ENCODE measurements at places on chromosomes 12 and 14.
A peak's percentile ranks its signal among the peaks of the same experiment; 100 is the strongest.

- peak; percentile 7 for DNase-seq
Measured at GRCh38 chr14:21860172-21860571, 186.6 kb upstream of the OR4E1 start.

DNA sequence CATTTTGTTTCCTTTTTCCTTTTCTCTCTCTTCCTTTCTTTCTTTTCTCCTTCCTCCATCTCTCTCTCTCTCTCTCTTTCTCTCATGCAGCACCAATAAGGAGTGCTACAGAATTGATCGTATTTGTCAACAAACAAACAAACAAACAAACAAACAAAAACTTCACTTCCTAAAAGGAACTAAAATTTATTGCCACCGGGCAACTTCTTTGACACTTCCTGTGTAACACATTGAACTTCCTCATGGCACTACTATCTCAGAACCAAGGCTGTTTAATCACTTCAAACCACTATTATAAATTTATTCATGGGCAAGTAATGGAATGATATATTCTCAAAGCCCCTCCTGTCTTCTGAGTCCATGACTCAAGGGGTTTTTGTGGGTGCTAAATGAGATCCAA lies 51.3 kb downstream of the SERPINA3 start:
- DNase-seq: no peak

- DNase-seq: no peak
Measured at GRCh38 chr14:45212231-45212630, 40.8 kb downstream of the MIS18BP1 start.

DNA sequence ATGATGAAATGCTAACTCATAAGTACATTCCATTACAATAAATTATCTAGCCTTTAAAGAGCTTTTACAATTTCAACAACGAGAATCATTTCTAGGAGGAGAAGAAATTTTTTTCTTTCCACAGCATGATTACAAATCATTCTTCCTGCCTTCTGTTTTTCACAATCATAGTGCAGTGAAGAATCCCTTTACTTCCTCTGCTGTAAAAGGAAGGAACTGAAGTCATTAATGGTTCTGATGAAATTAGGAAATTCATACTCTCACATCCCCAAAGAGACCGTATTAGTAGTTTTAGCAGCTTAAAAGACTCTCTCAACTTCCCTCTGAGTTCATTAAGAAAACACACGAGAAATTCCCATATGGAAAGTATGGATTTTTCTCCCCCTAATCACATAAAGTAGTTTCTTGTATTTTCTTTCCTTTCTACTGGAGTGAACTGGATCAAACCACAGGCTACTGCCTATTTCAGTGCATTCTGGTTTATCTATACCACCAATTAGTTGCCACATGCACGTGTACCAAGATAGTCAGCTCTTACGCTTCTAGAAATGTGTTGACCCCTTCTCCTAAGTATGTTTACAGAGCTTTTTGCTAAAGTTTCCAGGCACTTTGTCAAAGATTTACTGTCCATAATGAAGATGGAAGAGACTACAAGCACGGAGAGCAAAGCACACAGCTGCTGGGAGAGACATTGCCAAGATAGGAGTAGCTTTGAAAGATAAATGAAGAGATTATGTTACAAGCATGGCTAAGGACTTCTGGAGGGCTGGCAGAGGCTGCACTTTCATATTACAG lies 58.9 kb upstream of the KITLG start:
- DNase-seq: no peak

DNA sequence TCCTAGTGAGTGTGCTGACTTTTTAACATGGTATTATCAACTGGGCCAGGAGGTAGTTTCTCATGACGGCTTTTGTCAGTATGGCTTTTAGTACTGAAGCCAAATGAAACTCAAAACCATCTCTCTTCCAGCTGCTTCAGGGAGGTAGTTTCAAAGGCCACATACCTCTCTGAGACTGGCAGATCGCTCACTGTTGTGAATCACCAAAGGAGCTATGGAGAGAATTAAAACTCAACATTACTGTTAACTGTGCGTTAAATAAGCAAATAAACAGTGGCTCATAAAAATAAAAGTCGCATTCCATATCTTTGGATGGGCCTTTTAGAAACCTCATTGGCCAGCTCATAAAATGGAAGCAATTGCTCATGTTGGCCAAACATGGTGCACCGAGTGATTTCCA lies 141.1 kb downstream of the HMGA2 start:
- DNase-seq: no peak

DNA sequence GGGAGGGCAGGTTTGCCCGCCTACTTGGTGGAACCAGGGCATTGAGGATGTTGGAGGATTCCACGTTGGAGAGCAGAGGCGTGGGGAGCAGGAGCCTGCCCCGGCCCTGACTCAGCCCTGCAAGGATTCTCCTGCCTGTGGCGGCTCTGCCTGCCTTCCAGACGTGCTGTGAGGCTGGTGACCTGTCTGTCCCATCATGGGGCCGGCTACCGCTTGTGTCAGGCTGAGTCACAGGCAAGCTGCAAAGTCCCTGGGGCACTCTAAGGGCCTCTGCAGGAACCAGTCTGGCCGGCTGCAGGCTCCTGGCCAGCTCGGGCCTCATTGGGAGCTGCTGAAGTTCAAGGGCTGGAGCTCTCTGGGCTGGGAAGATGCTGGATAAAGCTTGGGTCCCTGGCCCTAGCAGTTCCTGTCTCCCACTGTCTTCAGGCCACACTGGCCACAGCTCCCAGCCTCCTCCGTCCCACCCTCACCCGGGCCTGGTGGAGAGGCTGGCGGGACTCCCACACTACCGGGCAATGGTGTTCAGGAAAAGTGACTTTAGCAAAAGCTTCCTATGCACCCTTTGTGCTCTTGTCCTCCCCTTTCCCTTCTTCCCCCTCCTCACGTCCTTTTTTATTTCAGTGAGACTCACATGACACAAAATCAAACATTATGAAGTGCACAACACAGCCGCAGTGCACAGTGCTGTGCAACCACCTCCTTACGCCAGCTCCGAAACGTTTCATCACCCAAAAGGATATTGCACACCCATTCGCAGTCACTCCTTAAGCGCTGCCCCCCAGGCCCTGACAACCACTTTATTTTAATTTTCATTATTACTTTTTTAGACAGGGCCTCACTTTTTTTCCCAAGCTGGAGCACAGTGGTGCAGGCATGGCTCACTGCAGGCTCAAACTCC lies 22.0 kb upstream of the ULK1 start:
- DNase-seq: peak; percentile 85

DNA sequence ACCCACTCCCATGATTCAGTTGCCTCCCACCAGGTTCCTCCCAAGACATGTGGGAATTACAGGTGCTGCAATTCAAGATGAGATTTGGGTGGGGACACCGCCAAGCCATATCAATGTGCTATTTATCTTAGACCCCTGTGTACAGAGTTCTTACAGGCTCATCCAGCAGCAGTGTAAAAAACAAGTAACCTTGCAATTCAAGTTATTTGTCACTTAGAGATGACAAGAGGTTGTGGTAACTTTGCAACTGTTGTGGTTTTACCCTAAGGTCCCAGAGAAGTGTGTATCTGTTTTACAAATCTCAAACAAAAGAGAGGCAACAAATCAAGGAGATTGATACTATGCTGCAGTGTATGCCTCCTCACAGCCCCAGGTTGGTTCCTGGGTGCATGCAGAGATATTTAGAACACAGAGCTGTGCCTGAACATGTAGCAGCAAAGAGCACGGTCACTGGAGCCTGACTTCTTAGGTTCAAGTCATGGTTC lies 11.5 kb upstream of the HELB start:
- DNase-seq: no peak

- no peak for DNase-seq
Measured at GRCh38 chr12:87280356-87280755, 748.8 kb downstream of the C12orf50 start.

DNA sequence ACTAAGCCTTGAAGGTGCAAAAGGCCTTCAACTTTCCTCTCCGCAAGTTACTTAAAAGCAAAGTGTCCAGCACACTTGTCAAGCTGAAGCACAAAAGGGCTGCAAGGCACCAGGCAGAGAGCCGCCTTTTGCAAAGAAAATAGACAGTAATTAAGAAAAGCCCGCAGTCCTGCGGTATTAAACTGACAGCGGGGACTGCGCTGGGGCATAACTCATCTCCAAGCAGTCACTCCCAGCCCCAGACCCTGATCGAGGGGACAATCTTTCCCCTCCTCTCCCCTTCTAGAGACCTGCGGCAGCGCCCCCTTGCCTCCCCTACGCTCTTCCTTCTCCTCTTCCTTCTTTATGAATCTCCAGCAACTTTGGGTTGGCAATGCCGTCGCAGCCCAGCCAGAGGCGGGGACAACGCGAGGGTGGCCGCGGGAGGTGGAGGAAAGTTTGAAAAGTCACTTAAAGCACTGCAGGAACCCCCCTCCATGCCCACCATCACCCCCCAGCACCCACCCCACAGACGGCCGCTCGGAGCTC lies 200.9 kb upstream of the CAND1 start:
- peak; percentile 29 for DNase-seq

GRCh38 chr14:31827325-31827724 lies 249.8 kb upstream of the ARHGAP5 start:
- no peak for DNase-seq

DNA sequence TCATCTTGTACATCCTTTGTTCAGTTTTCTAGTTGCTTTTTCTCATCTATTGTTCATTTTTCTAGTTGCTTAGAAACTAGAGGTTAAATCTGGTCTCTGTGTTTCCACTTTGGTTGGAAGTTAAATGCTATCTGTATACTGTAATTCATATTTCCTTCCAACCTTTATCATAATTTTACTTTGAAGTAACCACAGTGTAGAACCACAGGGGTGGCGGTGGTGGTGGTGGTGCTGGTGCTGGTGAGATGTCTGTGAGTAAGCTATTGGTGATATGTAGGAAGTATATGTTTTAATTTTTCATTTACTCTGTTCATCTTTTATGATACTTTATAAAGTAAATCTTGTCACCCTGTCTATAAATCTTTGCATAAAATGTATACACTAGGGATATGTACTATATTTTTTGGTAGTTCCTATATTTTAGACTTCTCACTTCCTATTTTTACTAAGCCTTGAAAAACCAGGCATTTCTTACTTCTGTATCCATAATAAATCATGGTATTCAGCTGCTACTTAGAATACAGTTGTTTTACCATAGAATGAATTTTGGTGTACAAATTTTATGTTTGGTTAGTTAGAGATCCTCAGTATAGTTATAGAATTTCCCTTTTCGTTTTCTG lies 31.9 kb downstream of the CCDC91 start:
- DNase-seq: no peak

DNA sequence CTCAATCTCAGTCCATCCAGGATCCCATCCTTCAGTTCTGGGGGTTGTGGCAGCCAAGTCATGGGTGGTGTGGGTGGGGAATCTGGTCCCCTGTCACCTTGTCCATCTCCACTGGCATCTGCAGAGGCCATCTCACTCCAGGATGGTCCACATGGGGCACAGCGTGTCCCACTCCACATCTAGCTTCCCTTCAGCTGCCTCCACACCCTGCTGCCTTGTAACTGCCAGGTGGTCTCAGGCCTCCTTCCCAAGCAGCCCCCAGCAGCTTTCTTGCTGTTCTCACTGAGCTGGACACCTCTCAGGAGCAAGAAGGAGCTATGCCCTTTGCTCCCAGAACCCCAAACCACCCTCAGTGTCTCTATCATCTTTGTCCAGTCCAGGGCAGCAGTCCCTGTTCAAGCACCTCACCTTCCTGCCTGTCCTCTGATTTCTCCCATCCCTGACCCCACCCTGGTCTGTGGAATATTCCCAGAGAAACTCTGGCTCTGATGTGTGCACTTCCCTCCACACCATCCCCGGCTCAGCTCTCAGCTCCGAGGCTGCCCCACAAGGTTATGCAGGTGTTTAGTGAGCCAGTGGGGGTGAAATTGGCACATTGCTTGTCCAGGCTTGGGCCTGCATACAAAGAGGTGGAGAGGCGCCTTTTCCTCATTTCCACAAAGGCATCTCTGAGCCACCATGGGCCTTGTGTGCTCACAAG lies 13.7 kb upstream of the DYNC1H1 start:
- no peak for DNase-seq

DNA sequence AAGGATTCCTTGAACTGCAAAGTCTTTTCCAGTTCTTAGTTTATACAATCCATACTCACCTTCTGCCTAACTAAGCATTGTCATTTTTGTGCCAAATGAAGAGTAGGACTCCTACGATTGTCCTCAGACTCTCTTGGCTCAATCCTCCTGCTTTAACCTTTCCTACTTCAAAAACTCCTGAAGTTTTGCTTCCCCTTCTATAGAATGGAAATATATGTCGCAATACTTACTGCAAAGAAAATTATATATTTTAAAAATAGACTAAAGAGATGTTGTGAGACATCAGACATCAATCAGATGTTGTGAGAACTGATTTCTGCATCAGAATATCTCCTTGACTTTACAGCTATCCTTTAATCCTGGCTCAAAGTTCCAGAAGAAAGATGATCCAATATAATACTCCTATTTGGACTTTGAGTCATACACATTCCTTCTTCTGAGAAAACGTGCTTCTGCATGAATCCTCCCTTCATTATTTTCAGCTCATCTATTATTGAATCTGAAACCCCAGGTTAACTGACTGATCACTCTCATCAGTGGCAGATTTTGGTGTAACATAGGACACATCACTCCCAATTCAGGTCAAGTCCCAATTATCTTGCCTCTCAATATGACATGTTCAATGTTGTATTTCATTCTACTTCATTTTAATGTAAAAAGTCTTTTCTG lies 48.8 kb downstream of the A2M start:
- no peak for DNase-seq

DNA sequence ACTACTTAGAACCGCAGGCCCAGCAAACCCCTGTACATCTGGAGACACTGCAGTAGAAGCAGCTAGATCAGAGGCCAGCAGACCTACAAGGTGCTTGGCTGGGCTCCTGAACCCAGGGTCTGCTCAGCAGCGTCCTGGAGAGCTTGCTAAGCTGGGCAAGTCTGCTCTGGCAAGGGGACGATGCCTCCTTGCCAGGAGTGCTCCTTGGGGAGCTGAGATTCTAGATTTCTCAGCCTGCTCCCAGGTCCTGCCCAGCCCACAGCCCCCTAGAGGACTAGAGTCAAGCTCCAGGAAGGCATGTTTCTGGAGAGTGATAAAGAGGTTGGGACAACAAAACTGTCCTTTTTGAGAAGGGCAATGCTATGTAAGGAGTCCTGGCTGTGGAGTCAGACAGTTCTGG lies 60.3 kb downstream of the HSPB8 start:
- no peak for DNase-seq

- no peak for DNase-seq
Measured at GRCh38 chr12:24838531-24838950, 110.4 kb downstream of the BCAT1 start.

DNA sequence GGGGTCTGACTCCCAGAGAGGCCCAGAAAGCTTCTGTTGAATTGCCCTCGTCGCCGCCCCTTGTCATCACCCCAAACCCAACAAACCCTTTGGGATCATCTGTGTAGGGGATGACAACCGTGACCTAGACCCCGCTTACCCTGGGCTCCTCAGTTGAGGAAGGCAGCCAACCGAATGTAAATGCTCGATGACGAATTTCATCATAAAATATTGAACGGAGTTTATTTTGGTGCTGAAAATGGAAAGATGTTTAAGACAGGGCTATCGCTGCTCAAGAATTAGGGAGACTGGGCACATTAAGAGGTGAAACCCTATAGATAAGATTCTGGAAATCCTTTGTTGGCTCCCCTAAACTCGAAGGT lies 512 bp downstream of the ACTR10 start:
- no peak for DNase-seq

- DNase-seq: no peak
Measured at GRCh38 chr12:55428331-55429243, 2.5 kb downstream of the OR6C76 start.

- no peak for DNase-seq
Measured at GRCh38 chr12:113385282-113385882, 18.3 kb downstream of the SDS start.

- peak; percentile 65 for DNase-seq
Measured at GRCh38 chr12:121893961-121894460, 5.4 kb downstream of the PSMD9 start.
